H54 (cell line): ENCODE measurements at places on chromosomes 7 and 10.

- no peak for DNase-seq
These were observed 19.9 kb upstream of the MAP3K8 start for GRCh38 chr10:30413996-30414576.

DNA sequence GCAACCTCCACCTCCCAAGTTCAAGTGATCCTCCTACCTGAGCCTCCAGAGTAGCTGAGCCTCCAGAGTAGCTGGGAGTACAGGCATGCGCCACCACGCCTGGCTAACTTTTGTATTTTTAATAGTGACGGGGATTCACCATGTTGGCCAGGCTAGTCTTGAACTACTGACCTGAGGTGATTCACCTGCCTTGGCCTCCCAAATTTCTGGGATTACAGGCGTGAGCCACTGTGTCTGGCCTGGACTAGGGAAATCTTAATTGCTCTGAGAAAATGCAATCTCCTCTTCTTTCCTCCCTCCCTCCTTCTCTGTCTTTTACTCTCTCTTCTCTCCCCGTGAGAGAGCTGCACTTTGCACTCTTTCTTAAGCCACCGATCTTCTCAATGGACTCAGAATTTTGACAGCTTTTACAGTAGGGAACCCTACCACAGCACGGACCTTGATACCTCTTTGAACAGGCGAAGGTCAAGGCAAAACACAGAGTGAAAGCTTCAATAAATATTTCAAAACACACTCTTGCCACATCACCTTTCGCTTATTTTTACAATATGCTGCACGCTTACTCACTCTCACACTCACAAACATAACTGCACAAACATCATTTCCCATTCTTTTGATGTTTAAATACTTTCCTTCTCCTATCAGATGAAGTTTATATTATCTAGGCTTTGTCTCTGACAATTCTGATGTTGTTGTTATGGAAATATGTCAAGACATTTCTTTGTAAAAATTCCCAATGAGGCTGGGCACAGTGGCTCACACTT lies 173.4 kb upstream of the NRP1 start:
- DNase-seq: no peak

DNA sequence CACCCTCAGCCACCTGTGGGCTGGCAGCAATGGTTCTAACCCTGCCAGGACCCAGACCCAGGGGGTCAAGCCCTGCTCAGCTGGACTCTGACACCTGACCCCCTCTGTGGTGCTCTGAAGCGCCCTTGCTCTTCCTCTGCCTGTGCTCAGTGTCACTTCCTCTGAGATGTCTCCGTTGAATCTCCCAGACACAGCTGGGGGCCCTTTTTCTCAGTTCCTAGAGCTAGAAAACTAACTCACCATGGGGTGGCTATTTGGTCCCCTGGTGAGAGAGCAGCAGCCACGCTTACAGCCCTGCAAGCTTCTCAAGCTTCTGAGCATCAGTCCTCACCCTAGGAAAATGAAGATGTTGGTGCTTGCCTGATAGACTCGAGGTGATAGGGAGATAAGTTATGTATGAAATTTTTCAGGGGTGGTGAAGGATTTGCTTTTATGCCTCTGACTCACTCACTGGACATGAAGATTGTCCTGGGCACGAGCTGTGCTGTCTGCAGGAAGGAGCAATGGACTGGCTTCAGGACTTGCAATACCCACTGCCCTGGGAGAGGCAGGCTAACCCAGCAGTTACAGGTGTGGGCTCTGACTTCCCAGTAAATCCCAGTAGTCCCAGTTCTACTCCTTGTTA lies 29.6 kb downstream of the COL13A1 start:
- peak; percentile 69 for DNase-seq

GRCh38 chr7:28076423-28077200 lies 104.0 kb downstream of the JAZF1 start:
- no peak for DNase-seq

DNA sequence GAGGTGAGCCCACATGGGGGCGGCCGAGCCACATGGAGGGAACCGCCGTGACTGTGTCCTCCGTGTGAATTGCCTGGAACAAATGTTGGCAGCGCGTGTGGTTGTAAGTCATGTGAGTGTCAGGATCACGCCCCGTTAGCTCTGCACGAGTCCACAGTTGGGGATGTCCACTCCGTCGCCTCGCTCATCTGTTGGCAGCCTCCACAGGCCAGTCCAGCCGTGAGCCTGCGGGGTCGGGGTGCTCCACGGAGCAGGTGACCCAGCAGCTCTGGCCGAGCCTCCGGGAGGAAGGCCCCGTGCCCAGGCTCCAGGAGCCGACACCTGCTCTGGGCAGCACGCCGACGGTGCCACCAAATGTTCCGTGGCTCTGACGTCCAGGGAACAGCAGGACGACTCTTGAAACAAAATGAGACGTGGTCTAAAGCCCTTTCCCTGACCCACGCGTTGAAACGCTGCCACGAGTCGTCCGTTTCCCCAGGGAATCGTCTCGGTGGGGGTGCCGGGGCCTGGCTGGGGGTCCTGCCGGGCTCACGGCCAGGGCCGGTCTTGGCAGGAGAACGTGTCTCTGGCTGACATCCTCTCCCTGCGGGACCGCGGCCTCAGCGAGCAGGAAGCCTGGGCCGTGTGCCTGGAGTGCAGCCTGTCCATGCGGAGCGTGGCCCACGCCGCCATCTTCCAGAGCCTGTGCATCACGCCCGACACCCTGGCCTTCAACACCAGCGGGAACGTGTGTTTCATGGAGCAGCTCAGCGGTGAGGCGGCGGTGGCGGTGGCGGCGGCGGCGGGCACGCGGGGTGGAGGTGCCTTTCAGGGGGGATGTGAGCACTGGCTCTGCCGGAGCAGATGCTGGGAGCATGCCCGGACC lies 7.0 kb downstream of the KNDC1 start:
- DNase-seq: no peak
